HT-29 (cell line): ENCODE measurements at places on chromosomes 1 and 21. TPM values are rescaled to one million over a fixed set of nuclear protein-coding genes. Genes with fewer than 3 reads are reported as not detected.

The CRP gene
- total RNA-seq: not detected in 2 replicates

The OR2T33 gene
- total RNA-seq: not detected in 2 replicates

The DMRTA2 gene
- total RNA-seq: not detected in 2 replicates

The RNF186 gene
- not detected in 2 replicates for total RNA-seq

The MAB21L3 gene
- not detected in 2 replicates for total RNA-seq

The TIE1 gene
- total RNA-seq: not detected in 2 replicates
